NCI-H187 treated with DMSO at 0.1 percent for 48 hours (cell line): ENCODE measurements at places on chromosomes 7 and 10.

- no peak for DNase-seq
Measured at GRCh38 chr10:103792547-103792946, 62.8 kb downstream of the SH3PXD2A start.

- no peak for DNase-seq
Measured at GRCh38 chr10:34427911-34428216, 387.2 kb downstream of the PARD3 start.

DNA sequence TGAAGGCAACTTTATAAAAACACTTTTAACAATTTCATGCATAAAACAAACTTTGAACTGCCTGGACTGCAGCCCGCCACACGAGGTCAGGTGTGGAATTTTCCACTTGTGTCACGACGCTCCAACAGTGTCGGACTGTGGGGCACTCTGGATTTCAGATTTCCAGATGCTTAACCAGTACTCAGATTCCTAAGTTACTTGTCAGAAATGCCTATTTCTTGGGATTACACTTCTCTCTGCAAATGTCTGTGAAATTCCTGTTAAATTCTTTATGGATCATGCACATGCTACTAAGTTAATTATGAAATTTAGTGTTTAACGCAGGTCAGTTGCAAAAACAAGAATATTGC is 473 bp upstream of the GPER1 start:
- DNase-seq, result no peak

GRCh38 chr10:22684699-22685098 is 29.7 kb downstream of the PIP4K2A start:
- no peak for DNase-seq

DNA sequence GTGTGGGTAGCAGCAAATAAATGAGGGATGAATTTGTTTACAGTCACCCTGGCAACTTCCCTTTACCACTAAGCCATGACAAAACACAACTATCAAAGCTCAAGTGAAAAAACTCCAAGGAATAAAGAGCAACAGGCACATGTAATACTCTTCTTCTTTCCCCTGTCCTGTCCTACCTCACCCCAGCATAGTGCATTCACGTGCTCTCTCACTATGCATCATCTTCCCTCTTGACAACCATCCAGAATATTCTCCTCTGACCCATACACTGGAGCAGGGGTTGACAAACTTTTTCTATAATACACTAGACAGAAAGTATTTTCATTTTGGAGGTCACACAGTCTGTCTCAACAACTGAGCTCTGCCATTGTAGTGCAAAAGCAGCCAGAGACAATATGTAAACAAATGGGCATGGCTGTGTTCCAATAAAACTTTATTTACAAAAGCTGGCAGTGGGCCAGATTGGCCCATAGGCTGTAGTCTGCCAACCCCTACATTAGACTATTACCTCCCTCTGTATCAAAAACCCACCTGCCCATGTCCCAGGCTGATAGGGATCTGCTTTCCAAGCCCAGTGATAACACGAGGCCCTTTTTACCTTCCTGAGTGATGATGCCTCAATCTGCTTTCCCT is 354.5 kb downstream of the FGFR2 start:
- DNase-seq, result no peak

GRCh38 chr7:24980534-24981170 is 674 bp upstream of the OSBPL3 start:
- DNase-seq, result no peak

- no peak for DNase-seq
Measured at GRCh38 chr7:140079121-140079536, 16.4 kb upstream of the PARP12 start.

DNA sequence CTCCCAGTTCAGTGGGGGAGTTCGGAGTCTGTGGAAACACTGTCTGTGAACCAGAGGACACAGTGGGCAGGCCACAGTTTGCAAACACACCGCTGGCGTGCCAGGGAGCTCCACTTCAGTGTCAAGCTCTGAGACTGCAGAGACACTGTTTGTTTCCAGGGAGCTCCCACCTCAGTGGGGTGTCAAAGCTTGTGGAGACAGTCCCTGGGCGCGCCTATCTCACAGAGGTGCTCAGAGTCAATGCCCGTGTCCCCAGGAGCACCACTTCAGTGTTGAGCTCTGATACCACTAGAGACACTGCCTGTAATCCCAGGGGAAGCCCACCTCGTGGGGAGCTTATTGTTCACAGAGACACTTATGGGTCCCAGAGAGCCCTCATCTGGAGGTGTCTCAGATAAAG is 4.3 kb downstream of the MYO1G start:
- DNase-seq, result no peak

- DNase-seq, result no peak
Measured at GRCh38 chr10:71835671-71836595, 15.1 kb downstream of the PSAP start.

DNA sequence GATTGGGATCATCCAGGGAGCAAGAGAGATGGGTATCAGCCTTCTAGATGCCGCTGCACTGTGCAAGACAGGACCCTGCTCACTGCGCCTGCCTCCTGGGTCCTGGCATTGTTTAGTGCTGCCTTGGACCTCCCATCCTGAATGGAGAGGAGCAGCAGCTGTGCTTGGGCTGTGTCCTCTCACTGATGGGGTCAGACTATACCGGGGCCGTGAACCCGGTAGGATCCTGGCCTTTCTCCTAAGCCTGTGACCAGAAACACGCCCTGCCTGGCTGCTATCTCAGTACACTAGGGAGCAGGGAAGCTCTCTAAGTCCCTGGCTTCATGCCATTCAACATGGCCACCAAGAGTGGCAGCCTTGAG is 309.4 kb upstream of the ZNF32 start:
- DNase-seq, result no peak

DNA sequence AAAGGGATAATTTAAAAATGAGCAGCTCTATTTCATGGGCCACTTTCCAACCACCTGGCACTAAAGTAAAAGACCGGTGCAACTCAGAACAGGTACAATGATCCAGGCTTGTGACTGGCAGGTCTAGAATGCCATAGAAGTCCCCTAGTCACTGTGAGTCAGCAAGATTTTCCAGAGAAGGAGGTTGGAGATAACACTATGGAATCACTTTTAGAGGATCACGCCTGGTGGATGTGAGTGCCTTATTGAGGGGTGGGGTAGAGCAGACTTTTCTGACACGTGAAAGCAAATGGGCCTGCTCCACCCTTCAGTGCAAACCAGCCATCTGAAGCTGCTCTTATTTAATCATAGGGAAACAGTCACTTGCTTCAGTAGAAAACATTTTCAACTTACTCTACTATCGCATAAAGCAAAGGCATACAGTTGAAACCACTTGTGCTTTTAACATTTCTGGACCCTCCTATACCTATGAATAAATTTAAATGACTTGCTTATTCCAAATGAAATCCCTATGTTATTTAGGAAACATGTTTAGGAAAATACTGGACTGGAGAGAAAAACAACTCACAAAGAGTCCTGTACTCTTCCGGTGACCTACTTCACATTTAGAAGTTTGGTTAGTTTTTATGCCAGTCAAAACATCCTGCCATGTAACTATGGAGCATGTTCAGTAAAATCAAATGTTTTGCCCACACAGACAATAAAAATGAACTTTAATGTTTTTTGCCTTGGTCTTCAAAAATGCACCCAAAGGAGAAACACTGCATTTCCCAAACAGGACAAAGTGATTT is 21.5 kb upstream of the AKR1C1 start:
- no peak for DNase-seq

GRCh38 chr7:47389171-47389922 is 192.6 kb downstream of the TNS3 start:
- no peak for DNase-seq

DNA sequence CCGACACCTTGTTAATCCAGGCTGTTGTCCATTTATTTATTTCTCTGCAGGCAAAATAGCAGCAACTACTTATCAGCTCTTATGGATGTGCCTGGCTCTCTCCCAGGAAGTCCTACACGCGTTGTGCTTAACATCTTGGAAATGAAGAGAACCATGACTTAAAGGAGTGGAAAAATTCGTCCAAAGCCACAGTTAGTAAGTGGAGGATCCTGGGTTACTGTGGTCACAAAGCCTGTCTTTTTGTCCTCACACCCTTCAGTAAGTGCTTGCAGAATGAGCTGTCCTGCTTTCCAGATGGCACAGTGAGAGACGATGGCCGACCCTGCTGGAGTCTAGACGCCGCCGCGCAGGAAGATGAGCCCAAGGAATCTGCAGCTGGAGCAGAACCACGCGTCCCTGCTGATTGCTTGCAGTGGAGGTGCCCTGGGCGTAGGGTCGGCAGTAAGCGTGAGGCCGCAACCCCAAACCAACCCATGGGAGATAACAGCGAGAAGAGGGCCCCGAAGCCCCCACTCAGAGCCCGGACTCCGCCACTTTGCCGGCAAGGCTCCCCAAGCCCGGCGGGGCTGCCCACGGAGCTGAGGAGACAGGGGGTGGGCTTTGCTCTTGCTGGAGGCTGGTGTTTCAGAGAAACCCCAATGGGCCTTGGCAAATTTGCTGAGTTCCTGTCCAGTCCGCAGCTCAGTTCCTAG is 178.6 kb downstream of the CXCL12 start:
- no peak for DNase-seq

- no peak for DNase-seq
Measured at GRCh38 chr7:144606261-144606660, 202.8 kb upstream of the NOBOX start.

- DNase-seq, result no peak
Measured at GRCh38 chr7:106045139-106045538, 67.0 kb downstream of the SYPL1 start.

GRCh38 chr10:24825551-24825950 is 101.9 kb upstream of the ARHGAP21 start:
- no peak for DNase-seq

GRCh38 chr7:136163340-136163801 is 186.2 kb upstream of the MTPN start:
- DNase-seq, result no peak

DNA sequence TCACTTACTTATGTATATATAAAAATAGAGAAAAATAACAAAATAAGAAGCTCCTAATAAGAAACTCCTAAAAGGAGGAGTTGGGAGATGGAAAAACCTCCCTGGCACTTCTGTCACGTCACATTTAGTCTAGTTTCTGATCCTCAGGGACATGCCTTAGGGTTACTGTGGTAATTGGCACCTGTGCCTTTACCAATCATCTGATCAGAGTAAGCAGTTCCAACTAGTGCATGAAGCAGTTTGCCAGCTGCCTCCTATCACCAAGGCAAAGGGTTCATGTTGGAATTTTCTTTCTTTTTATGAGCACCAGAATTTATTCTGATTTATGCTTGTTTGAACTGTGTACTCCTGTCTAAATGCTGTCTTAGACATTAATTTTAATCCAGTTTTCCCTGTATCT is 49.9 kb downstream of the ARL4A start:
- DNase-seq, result no peak

DNA sequence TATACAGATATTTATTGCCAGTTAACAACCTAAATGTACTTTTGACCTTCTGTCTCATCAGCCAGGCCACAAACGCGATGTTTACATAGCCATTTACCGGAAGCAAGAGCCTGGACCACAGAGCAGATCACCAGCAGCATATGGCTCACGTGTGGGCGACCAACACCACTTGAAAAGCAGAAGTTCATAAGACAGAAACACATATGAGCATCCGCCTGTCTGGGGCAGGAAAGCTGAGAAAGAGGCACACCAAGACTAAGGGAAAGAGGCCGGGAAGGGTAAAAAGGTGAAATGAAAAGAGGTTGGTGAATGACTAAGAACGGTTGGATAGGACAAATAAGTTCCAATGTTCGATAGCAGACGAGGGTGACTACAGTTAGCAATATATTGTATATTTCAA is 1.3 kb downstream of the ABCB1 start:
- no peak for DNase-seq

DNA sequence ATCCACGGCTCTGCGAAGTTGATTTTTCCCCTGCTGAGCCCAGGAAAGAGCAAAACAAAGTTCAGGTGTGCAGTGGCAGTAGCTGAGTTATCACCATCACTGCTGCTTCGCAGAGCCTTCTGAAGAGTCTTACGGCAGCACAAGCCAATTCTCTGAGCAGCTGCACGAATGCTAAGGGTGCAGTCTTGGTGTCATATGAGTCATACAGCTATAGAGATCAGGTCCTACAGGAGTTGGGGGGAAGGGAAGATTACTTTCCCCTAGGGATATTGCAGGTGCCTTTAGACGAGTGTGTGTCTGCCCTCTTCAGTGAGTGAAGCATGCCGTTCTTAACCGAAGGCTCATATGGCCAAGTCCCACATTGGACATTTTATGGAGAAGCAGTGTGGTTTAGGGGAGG is 227.8 kb downstream of the CELF2 start:
- DNase-seq, result peak; percentile 83

- no peak for DNase-seq
Measured at GRCh38 chr7:116598278-116598677, 73.4 kb downstream of the CAV1 start.

- no peak for DNase-seq
Measured at GRCh38 chr7:91047636-91048035, 216.6 kb upstream of the FZD1 start.
